ENCODE measurements at places on chromosomes 2 and 18.

- DNase-seq = no peak
Measured at GRCh38 chr18:8376113-8376512, 233.1 kb upstream of the RAB12 start.

- no peak for DNase-seq
Measured at GRCh38 chr18:5317186-5317585, 21.7 kb upstream of the ZBTB14 start.

- DNase-seq = no peak
Measured at GRCh38 chr2:216842636-216843035, 17.2 kb downstream of the TNP1 start.

DNA sequence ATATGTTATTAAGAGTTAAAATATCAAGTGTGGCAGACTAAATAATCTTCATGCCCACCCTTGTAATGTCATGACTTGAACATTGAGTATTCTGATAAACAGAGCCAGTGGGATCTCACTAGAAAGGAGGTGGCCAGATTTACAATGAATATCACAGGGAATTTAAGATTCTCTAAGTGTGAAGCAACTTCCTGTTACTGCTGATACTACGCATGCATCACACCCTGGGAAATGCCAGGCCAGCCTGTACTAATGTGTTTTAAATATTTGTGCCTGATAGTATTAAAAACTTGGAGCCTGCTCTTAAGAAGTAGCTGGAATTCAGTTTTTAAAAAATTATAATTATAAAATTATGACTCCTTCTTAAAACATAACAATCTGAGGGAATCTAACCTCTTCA is 148.3 kb downstream of the LAMA3 start:
- no peak for DNase-seq

- DNase-seq = no peak
Measured at GRCh38 chr2:38016219-38016618, 59.7 kb downstream of the CYP1B1 start.

DNA sequence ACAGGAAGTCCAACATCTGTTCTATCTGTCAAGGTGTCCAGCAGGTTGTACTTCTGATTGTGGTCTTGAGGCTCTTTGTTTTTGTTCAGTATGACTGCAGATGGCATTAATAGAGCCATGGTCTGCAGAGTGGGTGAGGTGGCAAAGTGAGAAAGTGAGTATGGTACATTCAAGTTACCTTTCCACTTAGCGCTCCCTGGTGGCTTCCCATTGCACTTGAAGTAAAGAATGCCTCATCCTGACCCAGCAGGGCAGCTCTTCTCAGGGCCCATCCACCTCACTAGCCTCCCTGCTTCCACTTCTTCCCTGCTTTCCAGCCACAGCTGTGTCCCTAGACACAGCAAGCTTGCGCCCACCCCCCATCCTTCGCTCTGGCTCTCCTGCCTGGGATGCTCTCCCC is 148.0 kb upstream of the ALPP start:
- no peak for DNase-seq

DNA sequence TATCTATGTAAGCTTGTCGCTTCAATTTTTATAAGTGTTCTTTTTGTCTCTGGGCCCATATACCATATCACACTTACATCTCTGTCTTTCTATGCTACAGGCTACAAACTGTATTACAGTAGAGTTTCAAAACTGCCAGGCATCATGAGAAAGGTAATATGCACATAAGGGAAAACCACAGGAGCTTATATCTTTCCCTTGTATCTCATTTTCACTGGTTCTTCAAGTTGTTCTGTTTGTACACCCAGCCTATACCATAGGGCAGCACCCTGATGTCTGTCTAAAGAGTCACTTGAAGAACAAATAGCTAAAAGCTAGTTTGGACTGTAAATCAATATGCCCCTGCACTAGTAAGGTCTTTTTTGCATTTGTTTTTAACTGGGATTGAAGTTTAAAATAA is 366.7 kb downstream of the FIGN start:
- DNase-seq = no peak

DNA sequence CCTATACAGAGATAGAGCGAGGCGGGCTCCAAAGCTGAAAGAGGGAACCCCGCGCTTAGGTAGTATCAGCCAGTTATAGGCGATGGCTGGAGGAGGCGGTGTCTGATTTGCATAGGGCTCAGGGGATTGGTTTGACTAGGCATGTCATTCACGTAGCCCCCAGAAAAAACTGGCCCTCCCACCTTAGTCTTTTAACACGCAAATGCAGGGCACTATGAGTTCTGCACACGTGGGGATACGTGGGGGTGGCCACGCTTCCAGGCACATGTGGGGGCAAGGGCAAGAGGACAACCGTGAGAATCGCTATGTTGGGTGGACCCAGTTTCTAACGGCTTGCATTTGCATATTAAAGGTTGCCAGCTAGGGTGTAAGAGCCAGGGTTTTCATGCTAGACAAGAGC is 56.7 kb upstream of the MSTN start:
- DNase-seq = no peak

- DNase-seq = no peak
Measured at GRCh38 chr18:923144-923866, 18.6 kb downstream of the ADCYAP1 start.

DNA sequence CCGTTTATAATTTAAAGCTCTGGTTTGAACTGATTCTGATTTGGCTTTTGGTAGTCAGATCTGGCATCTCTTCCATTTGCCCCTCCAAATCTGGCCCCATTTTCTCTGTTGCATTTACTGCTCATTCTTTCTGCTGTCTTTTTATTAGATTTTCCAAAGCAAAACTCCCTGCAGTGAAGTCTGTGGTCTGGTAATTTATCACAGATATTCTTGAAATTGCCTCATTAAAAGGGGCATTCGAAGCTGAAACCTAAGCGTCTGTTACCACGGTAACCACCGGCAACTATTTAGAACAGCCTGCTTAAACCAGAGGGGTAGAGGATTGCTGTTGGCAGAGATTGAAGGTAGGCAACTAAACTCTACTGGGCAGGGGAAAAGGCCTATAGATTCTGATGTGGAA is 111.5 kb upstream of the UPP2 start:
- DNase-seq = no peak

DNA sequence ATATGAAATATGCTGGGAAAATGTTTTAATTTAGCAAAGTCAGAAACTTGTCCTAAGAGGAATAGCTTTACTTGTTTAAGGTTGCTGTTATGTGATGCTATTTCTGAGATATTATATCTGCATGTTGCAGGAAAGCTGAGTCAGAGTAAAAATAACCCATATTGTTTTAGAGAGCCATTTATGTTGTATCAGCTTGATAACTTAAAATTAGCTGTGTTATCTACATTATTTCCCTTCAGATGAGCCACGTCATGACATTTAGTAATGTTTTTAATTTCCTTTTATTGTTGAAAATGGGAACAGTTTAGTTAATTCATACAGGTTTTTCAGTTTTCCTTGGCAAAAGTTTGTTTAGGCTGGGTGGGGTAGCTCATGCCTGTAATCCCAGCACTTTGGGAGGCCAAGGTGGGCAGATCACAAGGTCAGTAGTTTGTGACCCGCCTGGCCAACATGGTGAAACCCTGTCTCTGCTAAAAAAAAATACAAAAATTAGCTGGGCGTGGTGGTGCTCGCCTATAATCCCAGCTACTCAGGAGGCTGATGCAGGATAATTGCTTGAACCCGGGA is 55.8 kb downstream of the TTC27 start:
- DNase-seq = no peak

- DNase-seq = no peak
Measured at GRCh38 chr2:216635171-216635570, 2.0 kb downstream of the IGFBP2 start.

- DNase-seq = no peak
Measured at GRCh38 chr2:10890706-10891270, 20.9 kb upstream of the KCNF1 start.

DNA sequence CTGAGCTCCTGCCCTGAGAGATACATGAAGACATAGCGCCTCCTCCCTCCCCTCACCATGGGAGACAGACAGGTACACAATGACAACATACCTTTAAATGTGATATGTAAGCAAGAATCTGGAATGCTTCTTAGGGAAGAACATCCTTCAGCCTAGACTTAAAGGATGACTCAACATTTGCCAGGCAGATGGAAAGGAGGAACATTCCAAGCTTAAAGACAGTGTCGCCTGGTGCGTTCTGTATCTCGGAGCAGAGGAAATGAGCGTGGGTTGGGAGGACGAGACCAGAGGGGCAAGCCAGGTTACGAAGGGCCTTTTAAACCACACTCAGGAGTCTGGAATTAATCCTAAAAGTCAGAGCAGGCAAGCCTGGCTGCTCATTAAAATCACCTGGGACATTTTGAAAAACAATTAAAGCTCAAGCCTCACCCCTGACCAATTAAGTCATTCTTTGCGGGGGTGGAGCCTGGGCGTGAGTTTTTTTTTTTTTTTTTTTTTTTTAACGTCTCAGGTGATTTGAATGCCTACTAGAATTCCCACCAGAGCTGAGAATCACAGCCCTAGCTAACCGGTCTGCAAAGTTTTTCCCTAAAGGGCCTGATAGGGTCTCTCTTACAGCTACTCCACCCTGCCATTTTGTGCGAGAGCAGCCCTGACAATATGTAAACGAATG is 131.2 kb upstream of the SEC11C start:
- no peak for DNase-seq

Data from Calu3 (cell line).